Esophagus muscularis mucosa (tissue), 4 donors: ENCODE measurements at places on chromosomes 12 and 14. TPM values are rescaled to one million over a fixed set of nuclear protein-coding genes. Genes with fewer than 3 reads are reported as not detected.
A peak's percentile ranks its signal among the peaks of the same experiment; 100 is the strongest.

RDH11 gene
- 29.9 TPM for total RNA-seq

DNA sequence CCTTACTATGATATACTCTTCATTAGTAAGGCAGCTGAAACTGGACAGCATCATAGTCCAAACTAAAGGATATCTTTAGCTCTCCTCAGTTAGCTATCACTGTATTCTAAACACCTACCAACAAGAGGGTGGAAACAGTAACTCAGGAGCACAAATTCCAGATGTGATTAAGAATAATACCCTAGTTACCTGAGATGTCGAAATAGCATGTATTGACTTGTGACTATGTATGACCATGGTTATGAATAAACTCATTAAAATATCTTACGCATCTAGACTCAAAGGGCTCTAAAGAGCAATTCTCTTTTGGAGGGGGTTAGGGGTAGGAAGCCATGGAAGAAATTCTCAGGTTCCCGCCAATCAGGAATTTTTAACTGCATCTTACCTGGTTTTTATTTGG is 90.8 kb downstream of the C2CD5 start:
- DNase-seq, result no peak

- DNase-seq, result no peak
These were observed 135.9 kb upstream of the MDM1 start for GRCh38 chr12:68468036-68468435.

GRCh38 chr12:120194534-120195395 is at the start of gene GCN1:
Gene GCN1 (minus strand): TSS chr12:120194715. CDS start chr12:120194697, 18 bp downstream.
- DNase-seq, result peak; percentile 94

- no peak for DNase-seq
These were observed 519.9 kb downstream of the C12orf50 start for GRCh38 chr12:87509237-87509820.

SMIM41 gene
- total RNA-seq, result 2.1 TPM
